ENCODE measurements at places on chromosomes 2 and 18. TPM values are rescaled to one million over a fixed set of nuclear protein-coding genes. Genes with fewer than 3 reads are reported as not detected.

MYCN gene
- not detected for total RNA-seq

ALPI gene
- not detected for total RNA-seq

IL36A gene
- total RNA-seq: not detected

NEMP2 gene
- 3.1 TPM for total RNA-seq

TUBB8B gene
- total RNA-seq: not detected

GALNT14 gene
- total RNA-seq: 0.66 TPM

All from smooth muscle cell of trachea (primary cell).